ELF-1 (cell line): ENCODE measurements at places on chromosomes 12 and 14.

GRCh38 chr14:69270795-69271708 is 11.1 kb downstream of the GALNT16 start:
- DNase-seq: no peak

GRCh38 chr12:119229205-119229604 is 50.5 kb downstream of the HSPB8 start:
- peak; percentile 30 for DNase-seq

DNA sequence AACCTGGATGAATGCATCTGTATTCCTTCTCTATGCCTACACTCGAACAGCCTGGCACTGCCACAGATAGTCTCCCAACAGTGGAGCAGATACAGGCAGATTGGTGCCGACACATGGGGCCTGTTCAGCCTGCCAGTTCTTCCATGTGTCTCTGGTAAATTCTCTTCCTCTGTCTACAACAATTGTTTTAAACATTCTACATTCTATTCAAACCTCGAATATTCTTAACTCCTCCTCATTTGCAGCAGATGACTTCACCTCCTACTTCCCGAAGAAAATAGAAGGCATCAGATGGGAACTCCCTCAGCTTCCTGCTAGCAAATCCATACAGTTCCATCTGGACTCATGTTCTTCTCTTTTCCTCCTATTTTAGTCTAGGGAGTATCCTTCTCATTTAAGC is 43.1 kb upstream of the OTOGL start:
- no peak for DNase-seq

GRCh38 chr12:52513736-52514135 is 6.5 kb downstream of the KRT5 start:
- no peak for DNase-seq

- no peak for DNase-seq
Observed at GRCh38 chr12:91316161-91316906, 133.7 kb upstream of the DCN start.

- DNase-seq: no peak
Observed at GRCh38 chr14:54591461-54591860, 24.5 kb downstream of the SAMD4A start.

DNA sequence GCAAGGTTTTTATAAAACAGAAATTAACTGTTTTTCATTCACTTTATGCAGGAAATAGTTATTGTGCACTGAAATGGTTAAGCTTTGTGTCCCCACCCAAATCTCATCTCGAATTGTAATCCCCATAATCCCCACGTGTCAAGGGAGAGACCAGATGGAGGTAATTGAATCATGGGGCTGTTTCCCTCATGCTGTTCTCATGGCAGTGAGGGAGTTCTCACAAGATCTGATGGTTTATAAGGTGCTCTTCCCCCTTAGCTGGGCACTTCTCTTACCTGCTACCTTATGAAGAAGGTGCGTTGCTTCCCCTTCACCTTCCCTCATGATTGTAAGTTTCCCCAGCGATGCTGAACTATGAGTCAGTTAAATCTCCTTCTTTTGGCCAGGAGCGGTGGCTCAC is 123.9 kb downstream of the TMTC2 start:
- DNase-seq: no peak

DNA sequence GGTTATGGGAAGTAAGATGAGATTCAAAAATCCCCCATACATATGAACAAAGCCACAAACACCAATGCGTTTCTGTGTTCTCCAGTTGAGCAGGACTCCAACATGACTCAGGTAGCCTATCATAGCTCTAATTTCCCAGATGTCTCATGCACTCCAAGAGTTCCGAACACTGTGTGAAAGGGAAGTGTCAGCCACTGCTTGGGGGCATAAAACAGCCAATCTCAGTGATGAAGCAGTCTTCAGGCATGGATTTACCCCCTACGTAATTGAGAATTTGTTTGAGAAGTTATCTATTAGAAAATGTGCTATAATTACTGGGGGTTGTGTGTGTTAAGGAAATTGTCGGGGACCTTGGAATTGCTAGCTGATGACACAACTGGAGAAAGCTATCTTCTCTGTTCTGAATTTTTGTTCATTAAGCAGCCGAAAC is 153.9 kb upstream of the AVPR1A start:
- no peak for DNase-seq

- DNase-seq: peak; percentile 59
Observed at GRCh38 chr14:52950410-52950897, 396 bp downstream of the FERMT2 start.

DNA sequence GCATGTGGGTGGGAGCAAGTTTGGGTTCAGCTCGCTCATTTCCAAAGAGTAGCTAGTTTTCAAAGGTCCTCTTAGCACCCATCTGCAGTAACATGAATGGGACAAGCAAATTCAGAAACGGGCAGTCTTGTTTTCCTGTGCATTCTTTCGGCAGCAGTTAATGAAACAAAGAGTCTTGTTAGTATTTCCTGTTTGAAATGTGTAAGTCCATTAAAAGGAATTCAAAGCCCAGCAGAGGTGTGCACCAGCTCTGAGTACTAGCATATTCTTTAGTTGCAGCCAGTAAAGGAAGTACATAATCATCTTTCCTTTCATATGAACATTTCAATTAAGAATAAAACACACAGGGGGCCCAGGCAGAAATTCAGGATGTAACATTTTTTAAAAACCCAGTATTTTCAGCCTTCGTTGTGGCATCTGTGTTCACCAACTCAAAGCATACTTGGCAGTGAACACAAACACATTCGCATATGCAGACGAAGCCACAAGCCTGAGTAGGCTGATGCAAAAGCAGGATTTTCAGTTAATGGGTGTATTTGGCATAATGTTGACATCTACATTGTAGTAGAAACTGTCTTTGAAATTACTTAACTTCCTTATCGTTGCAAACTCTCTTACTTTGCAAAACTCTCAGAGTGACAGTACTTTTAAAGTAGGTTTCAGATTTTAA is 570.0 kb upstream of the FLRT2 start:
- DNase-seq: no peak
